ENCODE measurements at places on chromosomes 16 and 17. TPM values are rescaled to one million over a fixed set of nuclear protein-coding genes. Genes with fewer than 3 reads are reported as not detected.

Gene IL17C
- total RNA-seq, result not detected

Gene SMIM22
- not detected for total RNA-seq

DNA sequence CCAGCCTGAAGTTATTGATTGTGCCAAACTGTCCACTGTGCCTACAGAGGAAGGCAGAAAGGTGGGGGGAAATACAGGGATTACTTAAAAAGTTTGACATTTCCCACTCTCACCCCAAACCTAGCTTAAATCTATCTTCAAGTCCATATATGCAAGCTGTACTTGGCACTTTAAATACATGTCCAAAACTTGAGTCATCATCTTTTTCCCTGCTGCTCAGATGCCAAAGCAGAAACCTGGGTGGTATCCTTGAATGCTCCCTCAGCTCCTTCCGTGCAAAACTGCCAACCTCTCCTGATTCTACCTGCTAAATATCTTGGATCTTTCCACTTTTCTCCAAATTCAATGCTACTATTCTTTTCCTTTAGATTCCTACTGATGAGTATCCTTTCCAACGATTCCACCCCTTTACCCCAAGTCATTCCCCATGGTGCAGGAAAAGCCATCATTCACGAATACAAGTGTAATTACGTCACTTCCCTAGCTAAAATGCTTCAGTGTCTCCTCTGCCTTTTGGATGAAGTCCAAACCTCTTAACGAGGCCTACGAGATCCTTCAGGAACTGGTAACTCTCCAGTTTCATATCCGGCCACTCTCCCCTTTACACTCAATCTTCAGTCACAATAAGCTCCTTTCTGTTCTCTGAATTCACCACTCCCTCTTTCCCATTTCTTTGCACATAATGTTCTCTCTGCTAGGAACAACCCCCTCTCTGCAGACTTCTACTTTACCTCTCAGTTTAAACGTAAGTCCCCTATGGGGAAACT lies 9.3 kb downstream of the BECN1 start:
- H3K36me3 ChIP-seq, result peaks cover 78% of the 10 kb centered on the region
- H3K4me3 ChIP-seq, result no peak overlapping the region
- no peak overlapping the region for H3K27ac ChIP-seq
- DNase-seq, result no peak
- H3K27me3 ChIP-seq, result no peaks in the 10 kb centered on the region

- H3K27me3 ChIP-seq, result no peaks in the 10 kb centered on the region
- H3K4me1 ChIP-seq, result no peaks in the 10 kb centered on the region
- H3K27ac ChIP-seq, result no peak overlapping the region
- H3K4me3 ChIP-seq, result no peak overlapping the region
These were observed 76.1 kb upstream of the CDH5 start for GRCh38 chr16:66290431-66290830.

Measured in ascending aorta (tissue), 2 donors.